ENCODE measurements at places on chromosomes 7 and 10.

GRCh38 chr10:88598055-88598454 lies 11.5 kb downstream of the LIPJ start:
- DNase-seq = no peak

- DNase-seq = no peak
These were observed 366.3 kb downstream of the ABCA13 start for GRCh38 chr7:48537561-48537960.

DNA sequence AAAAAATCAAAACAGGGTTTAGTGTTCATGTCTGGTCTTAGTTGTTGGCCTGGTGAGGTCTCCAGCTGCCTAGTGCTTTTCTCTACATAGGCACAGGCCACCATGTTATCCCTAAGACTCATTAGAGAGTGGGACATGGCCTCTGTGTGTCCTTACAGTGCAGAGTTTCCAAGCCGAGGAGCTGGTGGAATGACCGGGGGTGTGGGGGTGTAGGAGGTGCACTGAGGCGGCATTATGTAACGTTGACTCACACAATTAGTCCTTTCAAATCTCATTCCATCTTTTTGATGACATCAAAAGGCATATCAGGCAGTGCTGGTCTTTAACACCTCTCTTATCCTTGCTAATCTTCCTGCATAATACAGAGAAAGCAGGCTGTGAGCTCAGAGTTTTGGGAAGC lies 71.3 kb downstream of the MTPN start:
- DNase-seq = no peak

DNA sequence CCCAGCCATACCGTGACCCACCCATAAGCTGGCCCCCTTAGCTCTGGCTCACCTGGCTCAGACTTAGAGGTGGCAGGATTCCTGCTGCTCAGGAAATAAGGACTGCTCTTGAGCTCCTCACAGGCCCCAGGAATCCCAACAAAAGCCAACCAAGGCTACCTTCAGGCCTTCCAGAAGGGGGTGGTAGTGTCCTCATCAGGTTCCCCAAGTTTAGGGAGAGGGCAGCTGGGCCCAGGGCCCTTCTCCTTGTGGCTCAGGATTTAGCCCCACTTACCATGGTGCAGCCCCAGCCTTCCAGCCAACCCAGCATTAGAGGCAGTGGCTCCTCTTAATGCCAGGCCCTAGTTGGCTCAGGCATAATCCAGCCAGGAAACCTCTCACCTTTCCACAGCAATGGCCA lies 23.5 kb downstream of the NPFFR1 start:
- no peak for DNase-seq

GRCh38 chr10:86655596-86655995 lies 1.2 kb downstream of the OPN4 start:
- DNase-seq = no peak

GRCh38 chr7:17015598-17016031 lies 133.8 kb upstream of the AGR3 start:
- no peak for DNase-seq

- DNase-seq = no peak
These were observed 25.3 kb downstream of the PFKFB3 start for GRCh38 chr10:6228010-6228511.

DNA sequence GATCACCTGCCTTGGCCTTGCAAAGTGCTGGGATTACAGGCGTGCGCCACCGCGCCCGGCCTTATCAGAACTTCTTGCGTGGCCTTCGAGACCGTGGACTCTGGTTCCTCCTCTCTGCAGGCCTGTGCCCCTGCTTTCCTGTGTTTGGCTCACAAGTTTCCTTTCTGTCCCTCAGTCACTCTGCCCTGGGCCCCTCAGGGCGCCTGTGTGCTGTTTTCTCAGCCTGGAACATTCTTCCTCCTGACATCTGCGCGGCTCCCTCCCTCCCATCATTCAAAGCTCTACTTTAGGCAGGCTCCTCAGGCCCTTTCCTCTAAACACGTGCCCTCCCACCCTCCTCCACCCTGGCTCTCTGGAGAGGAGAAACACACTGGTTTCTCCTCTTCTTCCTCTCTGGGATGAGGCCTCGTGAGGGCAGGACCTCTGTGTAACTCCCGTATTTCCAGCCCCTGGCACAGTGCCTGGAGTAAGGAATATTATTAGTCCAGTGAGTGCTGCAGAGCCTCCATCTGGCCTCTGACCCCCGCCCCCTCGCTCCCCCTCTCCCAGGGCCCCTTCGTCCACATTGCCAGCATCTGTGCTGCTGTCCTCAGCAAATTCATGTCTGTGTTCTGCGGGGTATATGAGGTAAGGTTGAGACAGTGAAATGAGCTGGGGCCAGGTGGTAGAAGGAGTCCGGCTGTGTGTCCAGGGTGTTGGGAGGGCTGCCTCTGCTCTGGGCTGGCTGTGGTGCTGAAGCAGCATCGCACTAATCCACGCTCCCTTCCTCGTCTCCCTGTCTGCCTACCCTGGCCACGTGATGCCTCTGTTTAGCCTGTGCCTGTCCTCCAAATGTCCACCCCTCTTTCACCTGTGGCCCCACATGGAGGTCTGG lies 7.1 kb downstream of the CLCN1 start:
- no peak for DNase-seq

GRCh38 chr10:80277567-80278250 lies 11.7 kb downstream of the MAT1A start:
- no peak for DNase-seq

- DNase-seq = no peak
These were observed 11.4 kb upstream of the KCP start for GRCh38 chr7:128921866-128922440.

DNA sequence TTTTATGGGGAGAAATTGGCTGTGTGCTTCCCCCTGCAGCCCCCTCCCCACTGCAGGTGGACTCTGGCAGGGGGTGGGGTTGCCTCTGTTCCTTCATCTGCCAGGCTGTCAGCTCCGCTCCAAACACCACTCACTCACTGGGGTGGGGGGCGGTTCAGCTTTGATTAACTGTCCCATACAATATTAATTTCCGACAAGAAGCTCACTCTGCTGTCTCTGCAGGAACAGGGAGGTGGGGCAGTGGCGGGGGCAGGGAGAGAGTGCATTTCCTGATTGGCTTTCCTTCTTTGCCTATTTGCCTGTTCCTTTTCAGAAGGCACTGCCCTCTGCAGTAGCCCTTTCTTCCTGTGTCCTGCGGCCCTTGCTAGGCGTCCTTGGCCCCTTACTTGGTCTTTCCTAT lies 500.8 kb downstream of the PLXNA4 start:
- no peak for DNase-seq

DNA sequence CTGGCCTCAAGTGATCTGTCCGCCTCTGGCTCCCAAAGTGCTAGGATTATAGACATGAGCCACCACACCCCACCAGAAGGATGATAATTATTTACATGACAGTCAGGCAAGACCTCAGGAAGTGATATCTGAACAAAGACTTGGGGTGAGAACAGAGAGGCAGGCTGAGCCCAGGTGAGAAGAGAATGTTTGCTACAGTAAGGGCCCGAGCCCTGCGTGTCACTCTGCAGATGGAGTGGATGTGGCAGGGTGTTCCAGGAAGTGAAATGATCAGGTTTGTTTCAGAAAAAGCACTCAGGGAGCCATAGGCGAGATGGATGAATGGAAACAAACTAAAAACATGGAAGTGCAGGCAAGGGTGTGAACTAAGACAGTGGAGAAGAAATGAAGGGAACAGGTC lies 22.2 kb downstream of the SFMBT2 start:
- DNase-seq = no peak

DNA sequence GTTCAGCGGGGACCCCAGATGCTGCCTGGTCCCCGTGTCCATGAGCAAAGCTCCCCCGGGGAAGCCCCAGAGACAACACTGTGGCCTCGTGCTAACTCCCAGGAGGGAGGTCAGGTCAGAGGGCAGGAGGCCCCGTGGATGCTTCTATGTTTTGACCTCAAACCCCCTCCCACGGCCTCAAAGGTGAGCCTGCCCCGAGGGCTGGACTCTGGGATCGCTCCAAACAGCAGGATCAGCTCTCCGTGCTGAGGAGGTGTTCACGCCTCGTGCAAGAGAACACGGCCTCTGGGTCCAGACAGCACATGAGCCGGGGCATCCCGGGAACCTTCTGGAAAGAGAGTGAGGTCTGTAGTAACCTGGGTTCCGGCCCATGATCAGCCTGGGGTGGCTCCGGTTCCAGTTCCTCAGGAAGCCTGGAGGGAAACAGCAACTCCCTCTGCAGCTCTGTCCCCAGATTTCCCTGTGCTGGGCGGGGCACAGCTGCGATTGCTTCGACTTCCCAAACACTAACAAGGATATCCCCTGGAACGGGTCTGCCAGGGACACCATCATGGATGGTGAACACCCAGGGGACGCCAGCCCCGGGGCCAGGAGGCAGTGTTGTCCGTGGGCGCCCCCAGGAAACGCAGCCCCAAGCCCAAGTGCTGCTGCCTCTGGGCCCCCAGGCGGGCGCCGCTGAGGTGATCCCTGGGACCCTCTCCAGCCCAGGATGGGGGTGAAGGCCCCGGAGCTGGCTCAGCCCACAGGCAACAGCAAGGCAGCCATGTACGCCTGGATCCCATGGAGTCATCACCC lies 18.0 kb upstream of the INPP5A start:
- DNase-seq = no peak

DNA sequence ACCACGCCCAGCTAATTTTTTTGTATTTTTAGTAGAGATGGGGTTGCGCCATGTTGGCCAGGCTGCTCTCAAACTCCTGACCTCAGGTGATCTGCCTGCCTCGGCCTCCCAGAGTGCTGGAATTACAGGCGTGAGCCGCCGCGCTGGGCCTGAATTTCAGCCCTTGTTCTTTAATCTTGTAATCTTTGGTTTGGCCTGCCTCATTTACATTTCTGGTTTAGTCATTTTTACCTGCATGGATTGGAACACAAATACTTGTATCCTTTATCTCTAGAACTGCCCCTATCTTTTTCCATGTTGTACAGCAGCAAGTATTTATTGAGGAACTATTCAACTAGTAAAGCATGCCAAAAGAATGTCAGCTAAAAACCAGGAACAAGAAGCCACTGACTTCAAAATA lies 195.6 kb upstream of the FRMD4A start:
- DNase-seq = no peak

GRCh38 chr10:93752761-93753160 lies 5.0 kb upstream of the LGI1 start:
- DNase-seq = no peak

DNA sequence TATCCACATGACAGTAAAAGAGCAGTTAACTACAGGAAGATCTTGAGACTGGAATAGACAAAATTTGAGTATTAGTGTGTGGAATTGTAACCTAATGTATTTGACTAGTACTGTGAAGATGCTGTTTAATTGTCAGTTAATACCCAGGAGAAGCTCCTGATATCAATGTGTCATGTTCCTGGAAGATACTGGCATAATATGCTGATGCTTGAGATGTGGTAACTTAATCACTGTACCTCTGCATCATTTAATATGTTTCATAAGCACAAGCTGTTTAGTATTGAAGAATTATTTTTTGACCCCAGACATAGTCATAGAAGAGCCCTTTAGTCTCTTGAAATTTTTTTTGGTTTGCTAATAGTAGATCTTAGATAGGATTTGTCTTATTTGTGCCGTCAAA lies 15.4 kb downstream of the CCSER2 start:
- no peak for DNase-seq

GRCh38 chr10:61943674-61944378 lies 42.3 kb downstream of the ARID5B start:
- no peak for DNase-seq

DNA sequence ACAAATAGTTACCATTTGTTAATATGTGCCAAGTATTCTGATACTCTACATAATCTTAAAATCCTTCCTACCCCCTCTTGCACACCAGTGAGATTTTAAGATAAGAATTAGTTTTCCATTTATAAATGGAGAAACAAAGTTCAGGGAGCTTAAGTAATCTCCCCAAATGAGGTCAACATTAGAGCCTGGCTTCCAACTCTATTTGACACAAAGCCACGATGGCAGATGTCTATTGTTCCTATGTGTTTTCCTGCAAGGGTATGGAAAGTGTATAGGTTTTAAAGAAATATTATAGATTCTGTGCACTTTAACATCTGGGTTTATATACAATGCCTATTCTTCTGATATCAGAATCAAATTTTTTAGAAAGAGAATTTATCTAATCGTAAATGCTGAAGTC lies 143.9 kb upstream of the SEMA3C start:
- DNase-seq = no peak

- no peak for DNase-seq
These were observed 4.0 kb upstream of the BRAF start for GRCh38 chr7:140928491-140929309.

GRCh38 chr10:24652381-24652957 lies 71.2 kb downstream of the ARHGAP21 start:
- DNase-seq = no peak

GRCh38 chr7:47914717-47915615 lies 33.3 kb downstream of the PKD1L1 start:
- no peak for DNase-seq

DNA sequence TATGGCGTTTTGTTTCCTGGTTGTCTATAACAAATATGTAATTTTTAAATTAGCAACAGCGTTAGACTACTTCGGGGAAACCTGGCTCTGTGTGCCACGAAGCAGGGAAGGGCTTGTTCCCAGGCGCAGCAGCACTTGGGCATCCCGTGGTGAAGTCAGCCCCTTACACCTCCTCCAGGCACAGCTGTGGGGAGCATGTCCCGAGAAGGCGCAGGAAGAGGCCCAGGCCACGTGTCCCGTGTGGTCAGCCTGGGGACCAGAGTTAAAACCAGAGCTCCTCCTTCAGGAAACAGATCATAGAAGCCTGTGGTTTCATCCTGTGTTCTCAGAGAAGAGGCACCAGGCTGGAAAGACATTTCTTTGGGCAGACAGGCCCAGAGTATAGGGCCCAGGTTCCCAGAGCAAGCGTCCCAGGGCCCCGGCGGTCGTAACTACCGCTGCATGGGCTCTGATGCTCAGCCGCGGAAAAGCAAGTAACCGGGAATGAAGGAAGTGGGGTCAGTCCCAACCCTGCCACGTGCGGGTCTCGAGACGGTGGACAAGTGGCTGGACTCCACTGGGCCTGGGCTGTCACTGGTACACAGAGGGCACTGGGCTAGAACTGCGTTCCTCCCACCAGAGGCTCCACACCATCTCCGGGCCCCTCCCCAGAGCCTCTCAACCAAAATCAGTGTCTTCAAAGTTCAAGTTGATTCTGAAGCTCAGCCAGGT lies 7.1 kb downstream of the NUDT1 start:
- no peak for DNase-seq

- no peak for DNase-seq
These were observed 13.2 kb downstream of the HYCC1 start for GRCh38 chr7:23000597-23001360.

GRCh38 chr7:2662273-2663120 lies 25.5 kb upstream of the AMZ1 start:
- no peak for DNase-seq
